ENCODE measurements at places on chromosomes 7 and 10. TPM values are rescaled to one million over a fixed set of nuclear protein-coding genes. Genes with fewer than 3 reads are reported as not detected.

JMJD1C gene
- 205 TPM for total RNA-seq

NUTM2B gene
- 1.3 TPM for total RNA-seq

UNC5B gene
- total RNA-seq = 10.7 TPM

NCAPG2 gene
- 21.2 TPM for total RNA-seq

ANXA11 gene
- 5.4 TPM for total RNA-seq

COL1A2 gene
- total RNA-seq = 233 TPM

GHITM gene
- 79.2 TPM for total RNA-seq

ELN gene
- total RNA-seq = 27.0 TPM

CHST15 gene
- total RNA-seq = 36.7 TPM

CTTNBP2 gene
- total RNA-seq = 63.5 TPM

HELLS gene
- 89.3 TPM for total RNA-seq

PRLHR gene
- total RNA-seq = 0.36 TPM

HOXA11 gene
- total RNA-seq = not detected

ZRANB1 gene
- total RNA-seq = 45.7 TPM

APBB1IP gene
- total RNA-seq = 1.6 TPM

C10orf143 gene
- total RNA-seq = 0.82 TPM

GPR22 gene
- 6.9 TPM for total RNA-seq

DPYSL4 gene
- total RNA-seq = 44.5 TPM

ARMH3 gene
- total RNA-seq = 20.9 TPM

ICA1 gene
- 18.3 TPM for total RNA-seq

FFAR4 gene
- total RNA-seq = 0.18 TPM

HOXA3 gene
- total RNA-seq = not detected

TEX47 gene
- not detected for total RNA-seq

PDIA4 gene
- 57.5 TPM for total RNA-seq

C7orf57 gene
- total RNA-seq = 2.4 TPM

UNCX gene
- 15.5 TPM for total RNA-seq

LRMDA gene
- total RNA-seq = 0.91 TPM

PALD1 gene
- total RNA-seq = 11.3 TPM

ST8SIA6 gene
- total RNA-seq = 5.2 TPM

Data from cerebellum (tissue), 4 donors.